ENCODE measurements at places on chromosomes 1 and 21.

DNA sequence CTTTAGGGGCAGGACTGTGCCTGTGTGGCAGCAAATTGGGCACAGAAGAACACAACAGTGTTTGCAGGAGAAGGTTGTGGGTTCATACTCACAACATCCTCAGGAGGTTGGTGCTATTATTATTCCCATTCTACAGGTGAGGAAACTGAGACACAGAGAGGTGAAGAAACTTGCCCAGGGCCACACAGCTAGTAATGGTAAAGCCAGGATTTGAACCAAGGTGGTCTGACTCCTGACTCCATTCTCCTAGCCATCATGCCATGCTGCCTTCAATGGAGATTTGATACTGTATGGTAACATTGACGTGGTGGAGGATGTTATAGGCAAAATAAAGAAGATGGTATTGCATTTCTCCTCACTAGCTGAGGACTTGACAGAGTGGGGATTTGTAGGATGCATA lies 334.2 kb downstream of the RPS6KC1 start:
- no peak for DNase-seq

DNA sequence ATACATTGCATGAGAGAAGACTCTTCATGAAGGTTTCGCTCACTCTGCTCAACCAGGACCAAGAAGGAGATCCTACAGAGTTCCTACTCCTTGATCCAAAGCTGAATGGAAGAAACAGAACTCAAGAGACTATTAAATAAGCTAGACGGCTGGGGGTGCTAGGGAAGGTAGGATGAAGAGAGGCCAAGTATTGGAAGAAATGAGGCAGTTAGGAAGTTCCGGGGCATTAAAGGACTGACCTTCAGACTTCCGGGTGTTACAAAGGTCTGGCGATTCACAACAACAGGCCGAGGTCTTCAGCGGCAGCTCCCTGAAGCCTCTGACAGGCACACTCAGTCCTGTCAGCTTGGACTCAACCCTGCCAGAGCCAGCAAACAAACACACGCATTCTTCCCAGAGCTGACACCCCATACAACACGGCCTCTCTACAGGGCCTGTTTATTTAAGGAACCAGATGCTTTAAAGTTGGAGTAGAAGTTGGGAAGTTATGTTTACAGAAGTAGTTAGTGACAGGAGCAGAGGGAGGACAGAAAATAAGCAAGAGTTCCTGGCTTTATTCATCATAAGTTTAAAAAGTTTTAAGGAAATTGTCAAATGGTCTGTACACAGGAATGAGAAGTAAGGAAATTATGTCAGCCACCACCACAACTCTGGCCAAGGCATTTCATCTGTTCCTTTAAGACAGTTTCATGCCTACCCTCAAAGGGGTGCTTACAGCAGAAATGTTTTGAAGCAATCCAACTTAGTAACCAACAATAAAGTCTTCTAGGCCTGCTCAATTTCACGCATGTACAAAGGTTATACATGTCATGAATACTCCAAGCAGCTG lies 4.7 kb downstream of the SORT1 start:
- DNase-seq: peak; percentile 51

GRCh38 chr1:94110946-94111740 lies 9.8 kb downstream of the ABCA4 start:
- DNase-seq: no peak

- DNase-seq: no peak
Observed at GRCh38 chr1:198669023-198669698, 30.3 kb downstream of the PTPRC start.
